HS-27A (cell line): ENCODE measurements at places on chromosomes 1 and 21.

GRCh38 chr1:116492358-116492811 is 78.4 kb downstream of the CD58 start:
- no peak for DNase-seq

DNA sequence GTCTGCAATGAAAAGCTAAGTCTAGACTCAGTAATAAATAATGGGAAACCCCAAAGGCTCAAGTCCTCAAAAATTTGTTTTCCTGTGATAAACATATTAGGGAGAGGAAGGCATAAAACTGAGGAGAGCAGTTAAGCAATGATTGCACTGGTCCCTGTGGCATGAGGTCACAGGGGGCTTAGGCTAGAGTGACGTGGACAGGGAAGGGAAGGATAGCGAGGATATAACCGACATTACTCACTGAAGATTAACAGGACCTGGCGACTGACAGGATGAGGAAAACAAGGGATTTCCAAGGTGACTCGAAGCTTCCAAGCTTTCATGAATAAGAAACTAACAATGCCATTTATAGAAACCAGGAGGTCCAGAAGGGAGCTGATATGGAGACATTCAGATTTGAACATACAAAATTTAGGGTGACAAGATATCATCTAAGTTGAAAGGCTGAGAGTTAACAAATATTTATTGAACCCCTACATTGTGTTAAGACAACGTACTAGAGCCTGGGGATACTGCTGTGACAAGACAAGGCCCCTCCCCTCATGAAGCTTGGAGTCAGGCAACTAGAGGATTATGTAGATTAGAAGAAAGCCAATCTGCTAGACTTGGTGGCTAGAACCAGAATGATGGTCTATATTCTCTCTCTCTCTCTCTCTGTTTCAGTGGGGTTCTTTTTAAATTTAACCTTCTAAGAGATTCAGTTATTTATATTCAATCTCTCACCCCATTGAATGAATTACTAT is 33.2 kb upstream of the PKN2 start:
- DNase-seq: no peak

GRCh38 chr1:1183221-1183747 is 9.6 kb downstream of the TTLL10 start:
- DNase-seq: no peak

GRCh38 chr1:95991787-95992520 is 729.6 kb upstream of the PTBP2 start:
- no peak for DNase-seq

DNA sequence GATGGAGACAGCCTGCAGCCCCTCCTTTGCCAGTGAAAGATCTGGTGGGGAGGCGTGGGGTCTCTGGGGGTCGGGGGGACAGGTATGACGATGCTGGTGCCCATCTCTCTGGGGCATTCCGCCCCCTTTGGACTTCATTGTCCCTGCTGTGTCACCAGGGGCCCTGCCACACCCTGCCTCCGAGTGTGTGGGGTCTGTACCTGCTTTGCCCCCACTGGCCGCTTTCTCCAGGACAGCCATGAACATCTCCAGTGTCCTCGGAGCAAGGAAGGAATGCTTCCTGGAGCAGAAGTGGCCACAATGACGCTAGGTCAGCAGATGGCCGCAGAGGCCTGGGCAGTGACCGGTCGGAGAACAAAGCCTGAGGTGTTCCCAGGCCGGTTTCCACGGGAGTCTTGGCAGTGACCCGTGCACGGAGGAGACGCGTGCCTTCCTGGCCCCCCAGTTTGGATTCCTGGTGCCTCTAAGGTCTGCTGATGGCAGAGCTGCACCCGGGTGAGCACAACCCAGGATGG is 18.6 kb upstream of the TRAPPC10 start:
- DNase-seq: no peak

DNA sequence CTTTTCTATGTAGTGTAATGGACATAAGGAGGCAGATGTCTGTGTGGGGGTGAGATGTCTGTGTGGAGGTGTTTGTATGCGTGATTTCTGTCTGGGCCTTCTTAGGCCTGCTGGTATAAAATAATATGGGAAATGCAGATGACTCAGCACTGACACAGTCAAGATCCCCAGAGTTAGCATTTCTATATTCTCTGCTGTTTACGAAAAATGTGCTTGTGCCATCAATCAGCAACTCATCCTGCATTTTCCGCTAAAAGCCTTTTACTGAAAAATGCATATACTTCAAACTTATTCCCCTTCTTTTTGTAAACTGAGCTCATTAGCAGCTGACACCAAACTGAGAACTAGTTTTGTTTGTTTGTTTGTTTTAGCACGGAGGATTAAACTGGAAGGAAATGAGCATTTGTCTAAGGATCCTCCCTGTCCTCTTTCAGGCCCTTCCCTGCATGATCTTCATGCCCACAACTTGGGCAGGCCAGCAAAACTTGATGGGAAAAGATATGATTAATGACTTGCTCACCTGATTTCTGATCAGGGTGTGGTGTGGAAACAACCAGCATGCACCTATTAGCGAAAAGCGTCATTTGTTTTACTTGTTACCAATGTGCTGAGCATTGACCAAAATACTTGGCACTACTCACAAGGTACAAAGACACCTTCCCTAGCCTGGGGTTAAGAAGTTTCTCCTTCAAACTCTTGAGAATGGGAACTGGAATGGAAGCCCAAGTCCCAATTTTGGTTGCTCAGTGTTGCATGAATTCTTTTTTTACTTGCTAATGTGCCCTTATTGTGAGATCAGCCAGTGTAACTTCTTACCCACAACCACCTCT is 77.4 kb downstream of the NDUFS5 start:
- DNase-seq: no peak

DNA sequence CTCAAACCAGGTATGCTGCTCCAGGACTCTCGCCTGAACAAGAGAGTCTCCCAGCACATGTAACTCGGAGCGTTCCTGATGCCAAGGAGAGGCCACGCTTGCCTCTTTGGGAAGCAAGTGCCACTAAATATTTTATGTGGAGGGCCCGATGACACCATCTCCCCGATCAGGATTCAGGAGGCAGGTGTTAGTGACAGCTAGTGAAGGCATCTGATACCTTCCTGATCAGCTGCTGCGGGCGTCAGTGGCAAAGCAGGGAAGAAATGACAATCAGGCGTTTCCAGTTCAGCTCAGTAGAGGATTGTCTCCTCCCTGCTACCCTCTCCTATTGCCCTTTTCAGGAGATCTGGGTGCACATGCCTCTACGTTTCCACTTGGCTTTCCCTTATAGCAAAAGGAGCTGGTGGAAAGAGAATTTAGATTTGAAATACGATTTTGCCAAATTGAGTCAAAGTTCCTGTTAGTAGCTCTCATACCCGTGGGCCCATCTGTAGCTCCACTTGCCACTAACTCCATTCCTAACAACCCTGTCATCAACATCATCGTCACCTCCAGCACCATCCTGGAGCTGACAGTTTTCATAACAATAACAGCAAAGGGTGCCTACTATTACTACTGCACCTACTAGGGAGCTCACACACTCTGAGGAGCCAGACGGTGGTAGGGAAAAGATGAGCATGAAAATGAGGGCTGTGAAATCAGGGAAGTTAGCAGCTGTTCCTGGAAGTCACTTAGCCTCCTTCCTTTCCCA is 21.6 kb downstream of the PLXNA2 start:
- DNase-seq: no peak

DNA sequence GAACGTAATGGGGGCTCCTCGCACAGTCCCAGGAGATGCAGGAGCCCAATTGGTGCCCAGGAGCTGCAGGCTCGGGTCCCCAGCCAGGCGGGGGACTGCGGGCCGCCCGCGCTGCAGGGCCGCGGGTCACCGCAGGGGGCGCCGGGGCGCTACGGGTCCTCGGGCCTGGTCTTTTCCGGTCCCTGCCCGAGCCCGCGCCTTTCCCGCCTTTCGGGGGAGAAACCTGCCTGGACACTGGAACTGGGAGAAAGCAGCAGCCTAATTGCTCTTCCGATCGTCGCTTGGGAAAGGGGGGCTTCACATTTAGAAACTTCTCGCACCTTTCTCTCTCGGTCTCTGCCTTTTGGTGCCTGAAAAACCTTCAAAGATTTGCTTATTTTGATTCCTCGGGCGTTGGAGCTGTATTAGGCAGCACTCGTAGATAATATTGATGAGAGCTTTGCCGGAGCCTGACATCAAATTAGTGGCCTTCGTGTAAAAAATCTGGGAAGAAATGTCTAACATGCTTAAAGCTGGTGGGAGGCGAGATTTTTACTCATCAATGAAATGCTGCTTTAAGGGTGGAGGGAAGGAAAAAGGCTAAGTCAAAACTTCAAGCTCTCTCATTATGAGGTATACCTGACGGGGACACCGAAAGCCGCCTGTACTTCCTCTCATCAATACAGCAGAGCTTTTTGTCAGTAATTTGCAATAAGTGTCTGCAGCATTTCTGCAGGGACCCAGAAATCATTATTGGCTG is 12.6 kb upstream of the BARHL2 start:
- no peak for DNase-seq

DNA sequence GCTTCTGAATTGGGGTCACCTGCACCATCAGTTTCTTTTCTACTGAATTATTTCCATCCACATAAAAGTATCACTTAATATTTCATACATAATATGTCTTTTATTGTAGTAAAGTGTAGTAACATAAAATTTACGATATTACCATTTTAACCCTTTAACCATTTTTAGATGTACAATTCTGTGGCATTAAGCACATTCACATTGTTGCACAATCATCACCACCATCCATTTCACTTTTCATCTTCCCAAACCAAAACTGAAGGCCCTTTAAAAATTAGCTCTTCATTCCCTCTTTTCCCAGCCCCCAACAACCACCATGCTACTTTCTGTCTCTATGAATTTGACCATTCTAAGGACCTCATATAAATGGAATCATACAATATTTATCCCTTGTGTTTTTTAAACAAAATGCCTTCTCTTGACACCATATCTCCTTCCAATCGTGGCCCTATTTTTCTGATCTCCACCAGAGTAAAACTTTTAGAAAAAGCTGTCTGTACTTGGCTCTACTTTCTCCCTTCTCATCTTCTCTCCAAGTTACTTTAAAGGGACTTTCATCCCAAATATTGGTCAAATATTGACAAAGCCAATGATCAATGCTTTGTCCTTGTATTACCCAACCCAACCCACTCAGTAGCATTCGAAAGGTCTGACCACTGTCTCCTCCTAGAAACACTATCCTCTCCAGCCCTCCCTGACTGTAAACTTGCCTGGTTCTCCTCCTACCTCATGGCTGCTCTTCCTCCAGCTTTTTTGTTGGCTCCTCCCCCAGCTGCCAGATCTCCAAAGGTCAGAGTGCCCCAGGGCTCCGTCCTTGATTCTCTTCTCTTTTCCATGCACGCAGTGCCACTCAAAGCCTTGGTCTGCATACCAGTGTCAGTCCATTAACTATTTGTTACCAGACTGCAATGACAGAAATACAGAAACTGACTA is 44.7 kb downstream of the SLC30A10 start:
- no peak for DNase-seq

GRCh38 chr1:85351202-85351828 is 74.9 kb upstream of the BCL10 start:
- DNase-seq: no peak

- DNase-seq: no peak
Measured at GRCh38 chr1:232333419-232333767, 296.5 kb downstream of the SIPA1L2 start.

DNA sequence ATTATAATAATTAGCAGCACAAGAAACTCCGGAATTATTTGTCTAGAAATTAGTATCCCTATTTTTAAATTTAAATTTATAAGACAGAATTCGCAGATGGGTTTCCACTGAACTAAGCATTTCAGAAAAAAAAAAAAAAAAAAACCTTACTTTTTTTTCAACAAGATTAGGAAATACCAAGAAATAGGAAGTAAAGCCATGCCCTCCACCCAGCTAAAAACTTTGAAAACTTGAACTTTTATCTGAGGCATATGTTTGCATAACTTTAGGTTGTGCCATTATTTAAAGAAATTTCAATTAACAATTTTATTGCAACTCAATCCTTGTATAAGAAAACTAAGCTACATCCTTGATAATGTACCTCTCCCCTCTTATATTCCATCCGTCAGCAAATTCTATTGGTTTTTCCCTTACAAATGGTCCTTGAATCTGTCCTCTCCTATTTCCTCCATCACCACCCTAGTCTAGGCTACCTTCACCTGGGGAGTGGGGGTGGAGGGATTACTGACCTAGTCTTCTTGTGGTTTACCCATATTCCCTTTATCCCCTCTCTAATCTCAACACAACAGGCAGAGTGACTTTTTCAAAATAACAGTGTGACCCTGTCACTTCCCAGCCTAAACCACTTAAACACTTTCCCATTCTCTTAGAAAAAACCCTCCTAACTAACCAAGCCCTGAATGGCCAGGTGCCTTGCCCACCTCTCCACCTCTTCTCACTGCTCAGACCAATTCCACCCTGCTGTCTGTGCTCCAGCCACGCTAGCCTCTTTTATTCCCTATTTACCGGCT is 1.4 kb upstream of the EVI5 start:
- no peak for DNase-seq

GRCh38 chr1:203402629-203403337 is 51.9 kb upstream of the FMOD start:
- DNase-seq: no peak

DNA sequence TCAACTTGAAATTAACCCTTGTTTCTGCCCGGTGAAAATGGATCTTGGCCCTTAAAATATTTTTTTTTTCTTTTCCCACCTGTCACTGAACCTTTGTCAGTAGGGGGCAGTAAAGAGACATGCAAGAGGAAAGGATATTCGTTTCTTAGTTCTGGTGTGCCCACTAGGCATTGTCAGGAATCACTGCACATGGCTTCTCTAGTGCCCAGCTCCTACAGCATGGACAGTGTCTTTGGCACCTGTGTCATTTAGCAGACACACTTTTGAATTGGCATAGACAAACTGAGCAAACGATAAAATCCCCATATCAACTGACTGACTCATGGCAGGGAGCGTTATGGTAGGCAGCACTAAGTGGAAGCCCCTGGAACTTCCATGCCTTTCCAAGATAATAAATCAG is 1048.1 kb downstream of the BRINP3 start:
- DNase-seq: peak; percentile 23

GRCh38 chr21:40200126-40200525 is 332.9 kb downstream of the PCP4 start:
- DNase-seq: no peak

DNA sequence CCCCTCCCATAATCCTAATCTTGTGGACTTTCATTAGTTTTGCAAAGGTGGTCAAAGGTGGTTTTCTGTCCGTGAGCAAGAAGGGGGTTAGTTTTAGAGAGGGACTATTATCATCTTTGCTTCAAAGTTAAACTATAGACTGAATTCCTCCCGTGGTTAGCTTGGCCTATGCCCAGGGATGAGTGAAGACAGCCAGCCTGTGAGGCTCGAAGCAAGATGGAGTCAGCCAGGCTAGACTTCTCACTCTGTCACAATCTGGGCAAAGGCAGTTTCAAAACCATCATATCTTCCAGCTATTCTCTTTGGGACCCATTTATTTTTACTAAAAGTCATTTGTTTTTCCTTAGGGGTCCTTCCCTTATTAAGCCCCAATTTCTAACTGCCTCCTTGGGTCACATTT is 12.9 kb upstream of the ENO1 start:
- no peak for DNase-seq

- peak; percentile 73 for DNase-seq
Measured at GRCh38 chr1:239914751-239915231, 176.9 kb upstream of the FMN2 start.

GRCh38 chr21:32929633-32930038 is 96.1 kb upstream of the OLIG2 start:
- no peak for DNase-seq
